ENCODE measurements at places on chromosomes 4 and X.

DNA sequence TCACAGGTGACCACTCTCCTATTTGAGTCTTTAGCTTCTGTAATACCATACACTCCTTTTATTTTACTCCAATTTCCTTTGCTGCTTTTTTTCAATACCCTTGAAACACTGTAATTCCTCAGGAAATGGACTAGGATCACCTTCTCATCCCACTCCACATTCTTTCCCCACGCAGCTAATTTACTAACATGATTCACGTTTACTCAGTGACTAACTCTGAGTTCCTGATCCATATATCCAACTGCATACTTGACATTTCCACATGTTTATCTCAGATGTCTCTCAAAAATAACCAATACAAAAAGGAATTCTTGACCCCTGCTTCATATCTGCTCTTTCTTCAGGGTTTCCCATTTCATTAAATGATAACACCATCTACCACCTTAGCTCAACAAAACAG is 19.9 kb downstream of the RPS6KA6 start:
- DNase-seq, result no peak

DNA sequence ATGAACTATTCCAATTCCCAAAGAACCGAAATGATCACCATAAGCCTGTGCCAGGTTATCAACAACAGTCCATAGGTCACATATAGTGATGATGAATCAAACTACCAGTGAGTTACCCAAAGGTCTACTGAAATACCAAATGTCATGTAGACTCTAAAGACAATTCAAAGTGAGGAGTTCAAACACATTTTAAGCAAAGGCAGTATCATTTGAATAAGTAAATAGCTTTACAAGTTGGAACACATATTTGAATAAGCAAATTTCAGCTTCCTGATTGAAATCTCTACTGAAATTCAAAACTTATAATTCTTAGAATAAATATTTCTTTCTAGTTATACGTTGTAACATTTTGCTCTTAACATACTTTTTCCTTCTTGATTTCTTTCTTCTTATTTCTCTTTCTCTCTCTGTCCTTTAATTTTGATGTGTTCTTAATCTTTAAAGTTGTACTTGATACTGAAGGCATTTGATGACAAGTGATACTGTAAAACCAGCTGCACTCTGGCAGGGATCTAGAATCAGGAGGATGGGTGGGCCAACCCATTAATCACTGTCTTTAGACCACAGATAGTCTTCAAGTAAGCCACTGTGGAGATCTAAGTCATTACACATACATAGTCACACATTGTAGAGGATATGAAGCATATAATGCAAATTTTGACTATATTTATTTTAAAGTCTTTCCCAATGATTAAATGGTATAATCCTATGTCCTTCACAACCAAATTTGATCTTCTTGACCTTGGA is 34.5 kb downstream of the GABRA4 start:
- no peak for DNase-seq

DNA sequence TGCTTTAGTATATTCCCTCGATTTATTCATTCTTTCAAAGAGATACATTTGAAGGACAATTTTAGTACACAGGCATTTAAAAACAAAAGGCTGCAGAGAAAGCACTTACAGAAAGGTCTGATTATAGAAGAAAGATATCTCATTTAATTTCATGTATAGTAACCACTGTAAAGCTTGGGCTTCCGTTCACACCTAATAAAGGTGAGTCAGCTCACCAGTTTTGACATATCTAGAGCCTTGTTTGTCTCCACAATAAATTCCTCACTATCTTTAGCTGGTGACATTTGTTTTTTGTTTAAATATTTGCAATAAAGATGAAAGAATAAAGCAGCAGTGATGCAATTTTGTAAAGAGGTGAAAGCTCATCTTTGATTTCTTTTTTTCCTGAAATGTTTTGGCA is 1.1 kb upstream of the EPHA5 start:
- no peak for DNase-seq

- no peak for DNase-seq
Observed at GRCh38 chr4:81490403-81491160, 18.9 kb upstream of the RASGEF1B start.

DNA sequence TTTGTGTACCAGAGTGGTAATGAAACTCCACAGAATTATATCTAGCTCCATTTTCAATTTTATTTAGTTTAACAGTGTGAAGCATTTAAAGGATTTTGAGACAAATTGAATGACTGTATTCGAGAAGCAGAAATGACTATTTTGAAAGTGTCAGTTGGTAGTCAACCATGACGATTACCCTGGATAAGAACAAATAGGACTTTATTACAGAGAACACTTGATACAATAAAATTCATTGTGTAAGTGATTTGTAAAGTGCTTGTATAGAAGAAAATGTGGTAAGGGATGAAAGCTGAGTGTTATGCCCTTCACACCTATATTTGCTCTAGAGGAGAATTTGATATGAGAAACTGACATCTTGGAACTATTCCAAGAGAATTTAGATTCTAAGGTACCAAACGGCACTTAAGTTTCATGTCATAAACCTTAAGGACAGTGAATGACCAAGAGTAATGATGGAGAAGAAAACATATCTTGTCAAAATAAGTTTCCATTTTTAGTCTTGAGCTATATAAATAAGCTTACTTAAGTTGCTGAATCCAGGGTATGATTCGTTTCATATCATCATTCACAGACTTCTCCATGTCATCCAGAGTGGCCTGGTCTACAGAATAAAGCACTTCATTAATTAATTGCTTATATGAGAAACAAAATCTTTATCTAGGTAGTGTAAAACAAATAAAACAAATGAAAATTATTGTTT is 34.6 kb downstream of the MED14 start:
- DNase-seq, result no peak

DNA sequence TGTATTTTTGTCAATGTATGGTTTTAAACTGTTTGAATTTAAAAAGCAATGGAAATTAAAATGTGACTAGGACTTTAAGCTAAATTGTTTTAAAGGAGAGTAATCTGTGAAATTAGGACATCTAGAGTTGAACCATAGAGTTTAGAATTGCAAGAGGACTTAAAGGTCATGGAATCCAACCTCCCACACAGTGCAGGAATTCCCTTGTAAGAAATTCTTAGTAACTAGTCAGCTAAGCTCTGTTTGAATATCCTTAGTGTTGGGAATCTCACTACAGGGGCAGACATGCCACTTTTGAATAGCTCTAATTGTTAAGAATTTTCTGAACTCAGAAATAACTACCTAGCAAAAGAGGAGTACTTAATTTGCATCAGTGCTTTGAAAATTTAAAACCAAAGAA is 292.9 kb downstream of the IL1RAPL1 start:
- no peak for DNase-seq

GRCh38 chr4:186627226-186627865 is 72.0 kb upstream of the MTNR1A start:
- no peak for DNase-seq

DNA sequence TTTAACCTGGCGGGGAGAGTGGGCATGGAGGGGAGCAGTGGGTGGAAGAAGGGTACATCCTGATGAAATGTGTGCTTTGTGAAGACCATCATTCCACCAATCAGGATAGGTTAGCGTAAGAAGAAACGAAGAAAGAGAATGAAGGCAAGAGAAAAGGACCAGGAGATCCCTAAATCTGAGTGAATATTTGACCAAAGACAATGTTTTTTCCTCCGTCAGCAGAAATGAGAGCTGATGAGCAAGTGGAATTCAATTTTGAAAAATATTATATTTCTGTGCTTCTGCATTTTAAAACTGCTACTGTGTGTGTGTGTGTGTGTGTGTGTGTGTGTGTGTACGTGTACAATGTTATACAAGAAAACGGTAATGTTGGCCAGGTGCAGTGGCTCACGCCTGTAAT is 58.3 kb upstream of the NOCT start:
- DNase-seq, result no peak

DNA sequence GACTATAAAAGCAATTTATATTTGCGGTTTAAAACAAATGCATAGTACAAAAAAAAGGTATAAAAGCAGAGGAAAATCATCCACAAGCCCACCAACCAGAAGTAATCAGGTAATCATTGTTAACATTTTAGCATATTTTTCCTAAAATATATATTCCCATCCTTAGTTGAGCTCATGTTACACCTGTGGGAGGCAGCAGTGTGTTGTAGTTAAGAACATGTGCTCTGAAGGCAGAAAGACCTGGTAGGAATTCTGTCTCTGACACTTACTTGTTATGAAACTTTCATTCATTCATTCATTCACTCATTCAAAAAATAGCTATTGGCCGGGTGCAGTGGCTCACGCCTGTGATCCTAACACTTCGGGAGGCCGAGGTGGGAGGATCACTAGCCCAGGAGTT is 15.4 kb upstream of the CDKL5 start:
- no peak for DNase-seq

- no peak for DNase-seq
Observed at GRCh38 chr4:184011826-184012380, 106.8 kb downstream of the STOX2 start.

DNA sequence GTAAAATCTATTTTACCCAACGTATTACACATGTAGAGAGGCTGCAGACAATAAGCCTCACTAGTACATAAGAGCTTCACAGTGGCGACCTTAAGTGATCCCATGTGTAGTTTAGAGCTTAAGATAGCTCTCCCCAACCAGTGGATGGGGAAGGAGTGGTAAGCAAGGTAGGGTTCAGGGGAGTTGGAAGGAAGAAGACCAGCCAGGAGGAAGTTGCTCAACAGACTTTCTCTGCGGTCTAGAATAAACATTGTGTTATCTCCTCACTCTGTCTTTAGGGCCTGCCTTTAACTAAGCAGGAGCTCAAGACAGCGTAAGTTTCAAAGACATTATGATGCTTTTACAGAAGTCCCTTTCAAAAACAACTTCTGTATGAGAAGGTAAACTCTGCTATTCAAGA is 16.8 kb downstream of the MEPE start:
- DNase-seq, result no peak

- no peak for DNase-seq
Observed at GRCh38 chr4:75126058-75126457, 193.1 kb downstream of the PARM1 start.

DNA sequence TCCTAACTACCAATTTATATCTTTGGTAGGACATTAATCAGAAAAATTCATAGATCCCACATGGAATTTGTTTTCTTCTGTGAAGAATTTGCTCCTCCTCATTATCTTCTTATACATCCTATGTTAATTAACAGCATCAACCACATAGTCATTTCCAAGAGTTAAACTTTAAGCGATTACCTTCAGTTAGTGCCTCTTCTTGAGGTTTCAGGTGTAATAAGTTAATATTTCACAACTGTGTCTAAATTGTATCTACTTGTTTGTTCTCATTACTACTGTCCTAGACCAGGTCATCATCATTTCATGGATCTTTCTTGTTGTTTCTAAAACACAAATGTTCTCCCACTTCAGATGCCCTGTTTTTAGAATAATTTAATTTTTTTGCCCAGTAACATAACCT is 457.9 kb downstream of the FAT4 start:
- no peak for DNase-seq

- DNase-seq, result no peak
Observed at GRCh38 chr4:88719381-88719780, 21.8 kb upstream of the NAP1L5 start.

DNA sequence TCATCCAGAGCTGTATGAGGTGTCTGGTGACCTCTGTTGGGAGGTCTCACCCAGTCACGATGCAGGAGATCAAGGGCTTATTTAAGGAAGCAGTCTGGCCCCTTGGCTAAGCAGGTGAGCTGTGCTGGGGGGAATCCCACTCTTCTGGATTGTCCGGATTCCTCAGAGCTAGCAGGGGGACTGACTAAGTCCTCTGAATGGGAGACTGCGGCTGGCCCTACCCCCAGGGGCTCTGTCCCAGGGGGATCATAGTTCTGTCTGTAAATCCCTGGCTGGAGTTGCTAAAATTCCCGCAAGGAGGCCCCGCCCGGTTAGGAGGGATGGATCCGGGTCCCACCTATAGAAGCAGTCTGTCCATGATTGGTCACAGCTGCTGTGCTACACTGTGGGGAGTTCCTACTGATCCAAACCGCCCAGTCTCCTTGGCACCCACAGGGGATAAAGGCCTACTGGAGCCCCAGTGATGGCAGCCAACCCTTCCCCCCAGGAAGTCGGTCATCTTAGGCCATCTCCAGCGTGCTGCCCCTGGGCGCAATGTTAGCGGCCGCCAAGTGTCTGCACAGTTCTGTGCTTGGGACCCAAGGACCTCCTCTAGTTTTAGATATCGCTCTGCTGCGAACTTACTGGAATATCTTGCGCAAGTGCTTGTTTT is 118.2 kb upstream of the KLF8 start:
- DNase-seq, result no peak

DNA sequence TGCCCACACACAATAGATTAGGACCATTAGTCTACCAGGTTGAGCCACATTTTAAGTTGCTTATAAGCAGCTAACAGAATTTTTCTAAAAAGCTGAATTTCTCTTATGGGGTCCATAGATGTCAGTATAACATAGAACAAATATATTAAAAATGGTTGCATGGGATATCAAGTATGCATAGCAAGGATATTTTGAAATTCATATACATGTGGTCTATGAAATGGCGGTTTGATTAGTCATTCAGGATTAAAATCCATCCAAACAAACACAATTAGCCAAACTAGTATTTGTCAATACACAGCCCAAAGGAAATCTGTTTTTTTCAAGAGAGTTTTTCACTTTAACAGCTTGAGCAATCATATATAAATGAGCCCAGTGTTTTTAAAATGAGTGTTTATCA is 33.5 kb upstream of the AMOT start:
- DNase-seq, result no peak

DNA sequence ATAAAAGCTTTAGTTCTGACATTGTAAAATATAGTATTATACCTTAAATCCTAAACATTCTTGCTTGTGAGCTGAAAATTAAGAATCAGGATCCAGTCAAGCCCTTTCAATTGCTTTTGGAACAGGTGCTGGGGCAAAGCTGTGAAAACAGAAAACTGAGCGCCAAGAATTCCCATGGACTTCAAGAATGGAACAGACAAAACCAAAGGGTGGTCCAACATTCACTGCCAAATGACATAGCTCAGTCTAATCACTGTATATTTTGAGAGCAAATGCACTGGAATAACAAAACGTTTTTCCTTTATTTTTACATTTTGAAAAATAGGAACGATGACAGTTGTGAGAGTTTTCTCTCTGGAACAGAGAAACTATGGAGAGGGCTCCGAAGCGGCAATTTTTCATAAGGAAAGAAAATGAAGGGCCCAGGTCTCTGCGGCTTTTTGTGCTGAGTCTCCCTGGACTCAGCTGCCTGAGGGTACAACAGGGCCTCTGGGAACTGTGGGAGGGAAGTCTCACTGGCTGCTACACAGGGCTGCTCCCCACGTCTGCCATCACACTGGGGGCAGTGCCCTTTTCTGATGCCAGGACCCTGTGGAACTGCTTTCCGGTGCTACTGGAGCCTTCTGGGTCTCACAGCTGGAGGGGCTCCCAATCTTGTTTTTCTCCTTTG is 56.0 kb upstream of the BMPR1B start:
- no peak for DNase-seq

DNA sequence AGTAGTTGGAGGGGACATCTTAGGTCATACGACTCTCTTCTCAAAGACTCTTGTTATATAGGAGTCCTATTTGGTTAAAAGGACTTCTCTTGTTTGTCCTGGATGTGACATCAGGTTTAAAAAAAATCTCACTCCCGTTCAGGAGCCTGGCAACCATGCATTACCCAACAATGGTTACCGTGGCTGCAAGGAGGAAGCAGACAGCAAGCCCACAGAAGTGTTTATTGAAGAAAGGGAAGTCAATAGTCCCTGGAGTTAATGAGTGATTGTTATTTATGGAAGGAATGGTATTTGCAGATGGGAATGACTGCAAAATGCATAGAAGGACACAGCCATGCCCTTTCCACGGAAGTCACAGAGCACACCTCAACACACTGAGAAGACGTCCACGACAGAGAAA is 75.9 kb upstream of the ENPP6 start:
- DNase-seq, result no peak
